ENCODE measurements at places on chromosomes 5 and 9.

DNA sequence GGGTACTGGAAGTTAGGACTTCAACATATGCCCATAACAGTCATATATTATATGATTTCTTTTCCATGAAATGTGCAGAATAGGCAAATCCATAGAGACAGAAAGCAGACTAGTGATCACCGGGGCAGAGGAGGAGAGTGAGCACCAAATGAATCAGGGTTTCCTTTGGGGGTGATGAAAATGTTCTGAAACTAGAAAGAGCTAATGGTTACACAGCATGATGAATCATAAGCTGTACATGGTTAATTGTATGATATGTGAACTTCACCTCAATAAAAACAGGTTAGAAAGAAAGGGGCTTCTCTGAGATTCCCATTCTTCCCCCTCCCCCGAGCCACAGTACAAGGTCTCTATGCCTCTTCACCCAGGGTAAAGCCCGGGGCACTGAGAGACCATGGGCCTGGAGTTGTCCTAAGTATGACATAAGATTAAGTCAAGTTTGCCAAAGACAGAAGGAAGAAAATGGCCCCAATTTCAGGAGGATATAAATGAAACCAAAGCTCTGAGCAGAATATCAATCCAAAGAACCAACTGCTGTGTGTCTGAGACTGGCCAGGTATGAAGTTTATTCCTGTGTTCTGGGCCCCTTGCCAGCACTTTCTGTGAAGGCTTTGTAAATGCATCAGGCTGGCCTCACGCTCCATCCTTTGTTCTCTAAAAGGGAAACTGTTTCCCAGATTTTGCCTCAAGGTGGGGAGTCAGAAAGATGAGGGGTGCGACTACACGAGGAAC is 243.8 kb downstream of the CDK5RAP2 start:
- DNase-seq, result no peak

DNA sequence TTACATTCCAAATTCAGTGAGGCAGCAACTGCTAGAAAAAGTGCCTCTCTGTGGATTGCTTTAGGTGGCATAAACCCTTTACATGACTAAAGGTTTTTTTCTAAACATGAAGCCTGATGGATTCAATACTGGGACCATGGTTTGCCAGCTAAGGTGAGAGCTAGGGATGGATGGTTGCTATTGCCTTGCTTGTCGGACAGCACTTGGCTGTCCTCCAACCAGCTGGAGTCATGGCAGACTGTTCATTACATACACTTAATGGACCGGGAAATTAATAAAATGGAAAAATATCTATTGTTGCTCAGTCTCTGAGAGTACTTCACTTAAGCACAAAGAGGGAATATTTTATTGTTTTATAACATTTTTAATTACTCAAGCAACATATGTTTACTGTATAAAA is 116.9 kb upstream of the TRPC7 start:
- DNase-seq, result no peak

- DNase-seq, result no peak
Observed at GRCh38 chr5:16090270-16090669, 89.3 kb downstream of the MARCHF11 start.

DNA sequence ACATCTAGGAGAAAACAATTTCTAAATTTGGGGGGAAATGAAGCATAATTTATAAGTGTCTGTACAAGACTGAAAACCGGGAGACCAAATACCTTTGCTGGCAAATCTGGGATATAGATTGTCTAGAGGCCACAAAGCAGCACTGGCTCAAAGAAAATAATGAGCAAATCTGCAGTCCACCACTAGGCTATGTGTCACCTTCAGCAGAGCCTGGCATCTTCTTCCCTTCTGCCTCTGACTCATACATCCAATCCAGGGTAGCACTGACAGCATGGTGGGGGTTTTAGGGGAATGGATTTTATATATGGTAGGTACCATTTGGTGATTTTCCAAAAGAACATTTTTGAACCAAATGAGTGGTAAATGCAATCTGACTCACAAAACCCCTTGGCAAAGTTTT is 12.8 kb downstream of the FAM81B start:
- DNase-seq, result no peak

GRCh38 chr5:117681431-117682254 is 1107.0 kb upstream of the SEMA6A start:
- no peak for DNase-seq

Data from germinal center (tissue), 1 donor.